ENCODE measurements at places on chromosomes 3 and 15. TPM values are rescaled to one million over a fixed set of nuclear protein-coding genes. Genes with fewer than 3 reads are reported as not detected.

Gene ZNF619
- 5.3 TPM for total RNA-seq

Gene CKMT1A
- not detected for total RNA-seq

Gene RFTN1
- 110 TPM for total RNA-seq

Gene TMEM212
- not detected for total RNA-seq

Gene ZNF860
- total RNA-seq, result not detected

Gene ACKR4
- total RNA-seq, result 0.27 TPM

Gene PCNP
- total RNA-seq, result 144 TPM

Gene DUOX2
- total RNA-seq, result not detected

Gene TGM4
- not detected for total RNA-seq
